ENCODE measurements at places on chromosomes 7 and 10.

DNA sequence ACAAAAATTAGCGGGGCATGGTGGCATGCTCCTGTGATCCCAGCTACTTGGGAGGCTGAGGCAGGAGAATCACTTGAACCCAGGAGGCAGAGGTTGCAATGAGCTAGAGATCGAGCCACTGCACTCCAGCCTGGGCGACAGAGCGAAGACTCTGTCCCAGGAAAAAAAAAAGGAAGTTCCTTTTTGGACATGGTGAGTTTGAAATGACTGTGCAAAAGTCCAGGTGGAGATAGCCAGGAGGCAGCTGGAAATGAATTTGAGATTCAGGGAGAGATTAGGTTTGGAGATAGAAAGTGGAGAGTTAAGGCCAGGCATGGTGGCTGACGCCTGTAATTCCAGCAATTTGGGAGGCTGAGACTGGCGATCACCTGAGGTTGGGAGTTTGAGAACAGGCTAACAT lies 139.1 kb downstream of the MARCHF5 start:
- DNase-seq = no peak

DNA sequence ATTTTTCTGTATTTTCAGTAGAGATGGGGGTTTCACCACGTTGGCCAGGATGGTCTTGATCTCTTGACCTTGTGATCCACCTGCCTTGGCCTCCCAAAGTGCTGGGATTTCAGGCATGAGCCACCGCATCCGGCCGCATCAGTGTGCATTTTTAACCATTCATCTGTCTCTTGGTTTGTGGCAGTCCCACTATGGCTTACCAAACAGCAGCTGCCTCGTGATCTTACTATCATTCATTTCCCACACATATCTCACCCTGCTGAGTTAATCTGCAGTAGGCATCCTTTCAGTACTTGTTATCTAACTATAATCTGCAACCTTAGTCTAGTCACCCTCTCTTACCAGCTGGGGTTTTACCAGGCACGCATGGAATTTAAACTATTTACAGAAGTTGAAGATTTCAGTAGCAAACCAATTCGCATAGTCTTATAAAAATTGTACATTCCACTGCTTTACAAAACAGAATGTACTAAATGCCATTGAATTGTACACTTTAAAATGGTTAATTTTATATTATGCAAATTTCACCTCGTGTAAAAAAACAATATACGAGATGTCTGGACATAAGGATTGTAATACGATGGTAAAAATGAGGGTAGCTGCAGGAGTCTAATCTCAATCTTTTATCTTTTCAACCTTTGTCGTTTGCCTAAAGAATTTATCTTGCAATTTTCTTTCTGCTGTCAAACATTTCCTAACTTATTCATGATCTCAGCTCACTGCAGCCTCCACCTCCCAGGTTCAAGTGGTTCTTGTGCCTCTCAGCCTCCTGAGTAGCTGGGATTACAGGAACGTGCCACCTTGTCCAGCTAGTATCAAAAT lies 4.6 kb upstream of the TBC1D12 start:
- no peak for DNase-seq

DNA sequence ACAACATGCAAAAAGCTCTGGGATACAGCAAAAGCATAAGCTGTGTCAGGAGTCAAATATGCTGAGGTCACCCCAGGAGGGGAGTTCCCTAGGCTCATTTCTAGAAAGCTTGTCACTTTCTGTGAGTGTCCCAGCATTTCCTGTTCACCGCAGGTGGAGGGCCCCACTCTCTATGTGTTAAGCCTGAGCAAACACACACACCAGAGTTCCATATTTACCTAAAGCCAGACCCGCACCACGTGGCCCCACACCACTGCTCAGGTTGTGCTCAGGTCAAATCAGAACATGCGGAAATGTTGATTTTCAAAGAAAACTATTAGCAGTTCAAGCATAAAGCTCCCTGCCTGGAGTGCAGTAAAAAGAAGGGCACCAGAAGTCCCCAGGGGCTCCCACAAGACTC lies 259.6 kb upstream of the PPP2R2D start:
- no peak for DNase-seq

- DNase-seq = no peak
Observed at GRCh38 chr7:132501956-132502355, 74.3 kb downstream of the PLXNA4 start.

- no peak for DNase-seq
Observed at GRCh38 chr10:132303361-132304115, 4.2 kb downstream of the STK32C start.

GRCh38 chr7:127478024-127478355 lies 85.5 kb upstream of the ZNF800 start:
- no peak for DNase-seq

- DNase-seq = no peak
Observed at GRCh38 chr10:62268027-62268398, 631 bp downstream of the RTKN2 start.

DNA sequence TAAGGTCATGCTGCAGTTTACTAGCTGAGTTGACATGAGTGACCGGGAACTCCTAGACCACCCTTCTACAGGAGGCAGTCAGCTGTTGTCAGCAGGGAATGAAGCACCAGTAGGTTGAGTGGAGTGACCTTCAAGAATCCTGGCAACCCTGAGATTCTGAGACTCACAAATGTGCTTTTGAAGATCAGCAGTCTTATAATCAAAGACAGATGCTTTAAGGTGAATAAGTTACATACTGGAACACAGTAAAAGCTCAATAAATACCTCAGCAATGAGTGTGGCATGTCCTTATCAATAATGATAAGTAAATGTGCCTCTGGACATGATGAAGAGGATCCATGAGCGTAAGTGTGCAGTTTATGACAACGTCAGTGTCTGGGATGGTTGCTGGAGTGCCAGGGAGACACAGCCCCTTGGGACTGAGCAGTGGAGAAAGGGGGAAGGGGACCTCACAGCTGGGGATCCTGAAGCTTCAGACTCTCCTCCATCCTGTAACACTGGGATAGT lies 11.9 kb upstream of the OR6V1 start:
- DNase-seq = no peak

DNA sequence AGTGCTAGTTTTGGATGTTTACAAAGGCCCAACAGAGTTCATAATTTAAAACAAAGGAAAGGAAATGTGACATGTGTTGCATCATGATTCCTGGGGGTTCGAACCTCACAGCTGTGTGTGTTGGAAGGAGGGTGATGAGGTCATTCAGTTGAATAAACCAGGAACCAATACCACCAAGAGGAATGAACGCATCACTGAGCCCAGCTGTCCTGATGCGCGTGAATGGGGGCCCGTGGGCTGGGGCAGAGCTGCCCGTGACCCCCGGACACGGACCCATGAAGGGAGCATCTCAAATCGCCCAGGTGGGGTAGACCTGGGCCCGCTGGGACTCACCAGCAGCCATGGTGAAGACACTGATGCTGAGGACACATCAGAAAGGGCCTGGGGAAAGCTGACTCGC lies 33.0 kb downstream of the BRI3 start:
- DNase-seq = no peak

DNA sequence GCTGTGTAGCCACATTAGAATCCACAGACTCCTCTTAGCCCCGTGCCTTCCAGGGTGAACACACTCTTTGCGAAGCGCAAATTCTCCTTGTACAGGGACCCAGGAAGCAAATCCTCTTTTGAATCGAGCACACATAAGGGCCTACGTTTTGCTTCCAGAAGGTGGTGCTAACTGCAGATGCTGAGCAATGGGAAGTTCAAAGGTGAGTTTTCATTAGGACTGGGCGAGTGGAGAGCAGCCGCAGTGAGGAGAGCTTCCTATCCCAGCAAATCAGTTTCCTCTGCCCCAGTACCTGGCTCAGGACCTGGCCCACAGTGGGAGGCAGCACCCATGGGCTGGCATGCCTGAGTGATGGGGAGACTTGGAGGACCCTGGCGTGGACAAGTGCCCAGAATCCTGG lies 23.5 kb upstream of the GPR26 start:
- no peak for DNase-seq

GRCh38 chr7:14377646-14378266 lies 388.3 kb upstream of the ETV1 start:
- no peak for DNase-seq

DNA sequence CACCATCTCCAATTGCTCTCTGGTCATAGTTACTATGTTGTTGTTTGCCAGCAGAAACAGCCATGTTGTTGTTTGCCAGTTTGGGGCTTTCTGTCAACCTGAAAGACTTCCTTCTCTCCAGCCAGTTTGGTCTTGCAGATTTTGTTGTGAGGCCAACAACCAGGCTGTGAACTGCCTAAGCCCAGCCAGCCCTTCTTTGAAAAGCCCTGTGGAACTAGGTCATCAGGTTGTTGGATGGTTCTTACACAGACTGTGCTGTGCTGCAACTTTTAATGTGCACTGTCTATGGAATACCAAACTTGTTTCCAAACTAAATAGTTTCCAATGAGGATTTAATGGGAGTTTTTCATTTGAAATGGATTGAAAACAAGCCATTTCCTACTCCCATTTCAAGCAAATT lies 592.7 kb upstream of the GALNT17 start:
- peak; percentile 38 for DNase-seq

Data from muscle of arm (tissue), 14 donors.